Stimulated activated CD4-positive, alpha-beta T cell treated with anti-CD3 and anti-CD28 coated beads, Interleukin-1b, Interleukin-23, amount 100 ng/mL, for 1 hour (primary cell): ENCODE measurements at places on chromosomes 2 and 18.

DNA sequence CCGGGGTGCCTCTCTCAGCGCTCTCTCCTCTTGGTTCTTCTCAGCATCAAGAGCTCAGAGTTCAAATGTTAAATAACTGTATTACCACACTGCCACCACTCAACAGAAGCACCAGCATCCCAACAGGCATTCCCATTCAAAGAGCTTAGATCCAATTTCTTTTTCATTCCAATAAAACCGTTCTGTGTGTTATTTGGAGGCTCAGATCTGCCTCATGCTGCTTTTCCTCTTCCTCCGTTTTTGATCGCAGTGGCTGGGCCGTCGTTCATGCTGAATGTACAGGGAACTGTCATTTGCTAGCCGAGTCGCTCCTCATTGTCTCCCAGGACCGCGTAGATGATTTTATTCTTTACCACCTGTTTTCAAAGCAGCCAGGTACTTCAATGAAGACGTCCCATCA lies 798.9 kb upstream of the SALL3 start:
- no peak for DNase-seq

GRCh38 chr2:230881840-230882239 lies 17.1 kb downstream of the ITM2C start:
- no peak for DNase-seq

DNA sequence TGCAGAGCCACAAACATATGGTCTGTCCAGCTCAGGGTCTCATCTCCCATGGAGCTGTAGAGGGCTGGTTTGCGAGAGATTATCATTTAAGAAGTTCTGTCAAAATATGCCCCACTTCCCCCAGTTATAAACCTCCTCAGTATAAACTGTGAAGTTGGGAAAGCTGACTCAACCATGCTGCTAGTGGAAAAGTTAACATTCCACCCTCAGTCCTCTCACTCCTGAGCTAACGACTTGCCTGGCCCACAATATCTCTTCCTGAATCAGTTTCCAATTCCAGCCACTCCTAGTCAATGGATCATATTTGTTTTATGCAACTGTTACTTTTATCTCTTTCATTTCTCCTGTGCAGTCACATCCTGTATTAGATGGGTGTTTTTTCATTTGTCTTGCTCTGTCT lies 326.2 kb downstream of the SETBP1 start:
- no peak for DNase-seq

- DNase-seq: no peak
Measured at GRCh38 chr2:226703514-226703913, 96.1 kb downstream of the IRS1 start.

GRCh38 chr2:58644451-58644850 lies 403.3 kb upstream of the FANCL start:
- no peak for DNase-seq

DNA sequence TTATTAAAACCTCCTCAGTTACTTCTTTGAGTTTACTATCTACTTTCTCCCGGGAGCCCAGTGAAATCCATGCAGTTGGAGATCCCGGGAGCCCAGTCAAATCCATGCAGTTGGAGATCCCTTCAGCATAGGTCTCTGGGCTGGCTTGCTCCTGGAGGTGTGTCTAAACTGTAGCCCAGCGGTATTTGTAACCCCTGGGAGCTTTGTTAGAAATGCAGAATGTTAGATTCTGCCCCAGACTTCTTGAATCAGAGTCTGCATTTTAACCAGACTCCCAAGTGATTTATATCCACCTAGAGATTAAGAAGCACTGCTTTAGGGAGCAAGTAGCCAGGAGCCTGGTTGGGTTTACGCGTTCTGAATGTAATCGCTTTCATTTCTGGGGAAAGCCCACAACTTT lies 54.5 kb downstream of the ARHGAP28 start:
- no peak for DNase-seq

GRCh38 chr2:218776488-218776887 lies 5.5 kb upstream of the CYP27A1 start:
- no peak for DNase-seq

- no peak for DNase-seq
Measured at GRCh38 chr2:890214-890613, 60.4 kb upstream of the SNTG2 start.

GRCh38 chr18:48813321-48813720 lies 137.4 kb downstream of the SMAD7 start:
- DNase-seq: no peak

GRCh38 chr2:237896507-237896892 lies 37.1 kb downstream of the RAMP1 start:
- DNase-seq: no peak

DNA sequence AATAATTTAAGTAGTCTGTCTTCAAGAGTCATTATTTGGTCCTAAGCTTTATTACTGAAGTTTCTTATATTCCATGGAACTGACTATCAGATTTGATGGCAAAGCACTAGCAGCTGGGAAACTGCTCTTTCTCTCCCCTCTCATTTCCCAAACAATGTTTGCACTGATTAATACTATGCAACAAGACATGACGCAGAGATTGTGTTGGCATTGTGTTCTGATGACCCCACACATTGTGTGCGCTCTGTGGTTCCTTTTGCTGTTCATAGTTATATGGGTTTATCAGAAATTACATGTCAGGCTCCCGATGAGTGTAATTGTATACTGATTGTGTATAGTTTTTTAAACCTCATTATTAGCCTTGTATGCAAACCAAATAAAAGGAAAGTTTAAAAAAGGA lies 331.6 kb upstream of the FANCL start:
- no peak for DNase-seq

DNA sequence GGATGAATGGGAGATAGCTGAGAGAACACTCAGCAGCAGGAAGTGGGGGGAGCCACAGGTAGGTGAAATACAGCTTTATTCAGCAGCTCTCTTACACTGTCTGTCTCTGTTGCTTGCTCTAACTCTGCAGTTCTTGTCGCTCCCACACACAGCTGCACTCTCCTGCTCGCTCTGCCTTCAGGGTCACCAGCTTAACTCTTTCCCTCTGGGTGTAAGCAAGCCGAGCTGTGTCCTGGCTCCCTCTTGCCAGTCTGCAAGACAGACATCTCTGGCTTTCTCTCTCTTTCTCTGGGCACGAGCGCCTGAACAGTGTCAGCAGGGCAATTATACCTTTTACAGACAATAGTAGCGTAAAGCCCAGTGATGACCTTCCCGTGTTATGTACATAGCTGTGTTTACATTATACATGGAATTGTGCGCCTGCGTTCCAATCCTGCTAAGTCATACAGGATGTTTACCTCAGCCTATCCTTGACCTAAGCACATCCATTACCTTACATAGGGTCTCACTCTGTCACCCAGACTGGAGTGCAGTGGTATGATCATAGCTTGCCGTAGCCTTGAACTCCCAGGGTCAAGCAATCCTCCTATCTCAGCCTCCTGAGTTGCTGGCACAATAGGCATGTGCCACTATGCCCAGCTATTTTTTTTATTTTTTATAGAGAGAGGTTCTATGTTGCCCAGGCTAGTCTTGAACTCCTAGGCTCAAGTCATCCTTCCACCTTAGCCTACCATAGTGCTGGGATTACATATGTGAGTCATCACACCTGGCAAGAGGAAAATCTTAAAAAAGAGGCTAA lies 57.8 kb upstream of the CHN1 start:
- DNase-seq: no peak

GRCh38 chr2:236847023-236847422 lies 238.7 kb upstream of the COPS8 start:
- DNase-seq: no peak

DNA sequence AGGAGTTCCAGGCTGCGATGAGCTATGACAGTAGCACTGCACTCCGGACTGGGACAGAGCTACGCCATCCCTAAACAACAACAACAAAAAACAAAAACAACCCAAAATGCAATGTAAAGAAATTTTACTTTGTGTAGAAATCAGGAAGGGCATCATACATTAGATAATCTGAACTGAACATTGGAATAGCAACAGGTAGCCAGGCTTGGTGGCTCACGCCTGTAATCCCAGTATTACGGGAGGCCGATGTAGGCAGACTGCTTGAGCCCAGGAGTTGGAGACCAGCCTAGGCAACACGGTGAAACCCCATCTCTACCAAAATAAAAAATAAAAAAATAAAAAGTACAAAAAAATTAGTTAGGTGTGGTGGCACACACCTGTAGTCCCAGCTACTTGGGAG lies 2.1 kb upstream of the PNO1 start:
- DNase-seq: no peak

GRCh38 chr18:45386041-45386655 lies 229.1 kb upstream of the SLC14A2 start:
- DNase-seq: no peak

DNA sequence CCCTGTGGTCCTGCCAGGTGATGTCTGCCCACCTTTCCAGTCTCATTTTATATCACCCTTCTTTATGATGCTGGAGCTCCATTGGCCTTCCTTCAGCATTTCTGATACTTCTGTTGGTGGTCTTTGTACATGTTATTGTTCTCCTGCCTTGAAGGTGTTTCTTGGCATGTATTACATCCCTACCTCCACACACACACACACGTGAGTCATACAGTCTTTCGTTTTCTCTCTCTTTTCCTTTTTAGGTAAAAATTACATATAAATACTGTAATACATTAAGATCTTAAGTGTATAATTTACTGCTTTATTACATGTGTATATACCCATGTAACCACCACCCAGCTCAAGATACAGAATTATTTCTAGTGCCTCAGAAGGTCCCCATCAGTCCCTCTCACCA lies 10.2 kb upstream of the ADGRF3 start:
- no peak for DNase-seq

DNA sequence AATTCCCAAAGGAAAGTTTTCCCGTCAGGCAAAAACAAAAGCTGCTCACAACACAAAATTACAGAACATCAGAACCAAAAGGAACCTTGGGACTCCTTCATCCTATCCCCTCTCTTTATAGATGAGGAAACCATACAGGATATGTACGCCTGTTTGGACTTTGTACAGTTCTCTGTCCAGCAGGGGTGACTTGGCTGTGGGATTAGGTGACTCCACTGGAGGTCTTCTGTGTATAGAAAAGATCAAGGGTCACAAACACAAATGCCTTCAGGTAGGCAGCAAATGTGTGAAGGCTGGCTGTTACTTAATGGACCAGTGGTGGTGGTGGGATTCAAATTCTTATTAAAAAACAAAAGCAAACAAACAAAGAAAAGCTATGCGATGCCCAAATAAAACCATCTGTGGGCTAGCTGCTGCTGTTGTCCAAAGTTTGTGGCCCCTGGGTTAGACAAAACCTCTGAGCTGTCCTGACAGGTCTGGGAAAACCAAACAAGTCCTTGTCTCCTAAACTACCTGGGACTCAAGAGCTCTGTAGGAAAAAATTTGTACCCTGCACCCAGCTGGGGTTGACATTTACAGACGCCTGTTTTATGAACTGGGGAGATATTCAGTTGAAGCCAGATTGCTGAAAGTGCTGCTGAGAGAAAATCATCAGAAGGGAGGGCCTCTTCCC lies 1.3 kb upstream of the CEP68 start:
- no peak for DNase-seq

- no peak for DNase-seq
Measured at GRCh38 chr2:23502096-23502495, 117.1 kb downstream of the KLHL29 start.

GRCh38 chr2:38260972-38261371 lies 116.1 kb downstream of the ATL2 start:
- no peak for DNase-seq

DNA sequence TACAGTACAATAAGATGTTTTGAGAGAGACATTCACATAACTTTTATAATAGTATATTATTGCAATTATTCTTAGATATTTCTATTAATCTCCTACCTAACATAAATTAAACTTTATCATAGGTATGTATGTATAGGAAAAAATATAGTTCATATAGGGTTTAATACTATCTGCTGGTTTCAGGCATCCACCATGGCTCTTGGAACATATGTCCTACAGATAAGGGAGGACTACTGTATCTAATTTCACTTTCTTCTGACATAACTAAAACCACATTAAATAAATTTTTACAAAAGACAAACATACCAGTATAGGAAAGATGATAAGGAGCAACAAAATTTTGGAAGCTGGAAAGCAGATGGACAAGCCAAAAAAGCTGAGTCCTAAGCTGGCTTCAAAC lies 67.9 kb upstream of the TMEM17 start:
- no peak for DNase-seq

DNA sequence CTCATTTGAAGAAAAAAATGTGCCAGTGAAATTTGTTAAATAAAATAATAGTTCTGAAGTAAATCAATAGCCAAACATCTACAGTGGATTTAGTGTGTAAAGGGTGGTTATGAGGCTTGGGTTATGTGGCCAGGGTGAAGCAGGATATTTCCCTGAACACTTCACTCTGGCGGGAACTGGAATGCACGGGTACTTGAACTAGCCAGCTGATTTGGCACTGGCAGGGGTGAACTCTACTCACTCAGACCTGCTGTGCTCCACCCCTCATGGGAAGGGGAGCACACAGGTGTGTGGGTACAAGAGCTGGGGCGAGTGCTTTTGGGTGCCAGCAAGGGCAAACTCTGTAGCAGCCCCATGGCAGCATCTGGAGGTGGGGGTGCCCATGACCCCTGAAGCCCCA lies 278.2 kb downstream of the CALCRL start:
- no peak for DNase-seq
